ENCODE measurements at places on chromosomes 12 and 14.
A peak's percentile ranks its signal among the peaks of the same experiment; 100 is the strongest.

DNA sequence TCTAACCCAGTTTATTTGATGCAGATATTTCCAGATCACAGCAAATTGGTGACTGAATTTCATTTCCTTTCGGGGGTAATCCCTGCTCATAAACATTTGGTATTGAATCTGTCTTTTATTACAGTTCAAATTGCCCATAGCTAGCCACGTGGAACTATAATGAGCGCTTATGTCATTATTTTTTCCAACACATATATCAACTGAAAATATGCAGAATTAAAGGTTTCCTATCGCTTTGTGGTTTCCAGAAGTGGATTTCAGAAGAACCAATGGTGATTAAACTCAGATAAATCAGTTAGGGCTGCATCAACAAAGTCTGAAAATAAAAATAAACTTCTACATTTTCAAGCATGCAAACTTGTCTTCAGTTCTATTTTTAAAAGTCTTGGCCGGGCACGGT, 111.9 kb downstream of the PIK3C2G start:
- DNase-seq, result no peak

- DNase-seq, result no peak
Measured at GRCh38 chr14:90593254-90594040, 196.6 kb downstream of the CALM1 start.

DNA sequence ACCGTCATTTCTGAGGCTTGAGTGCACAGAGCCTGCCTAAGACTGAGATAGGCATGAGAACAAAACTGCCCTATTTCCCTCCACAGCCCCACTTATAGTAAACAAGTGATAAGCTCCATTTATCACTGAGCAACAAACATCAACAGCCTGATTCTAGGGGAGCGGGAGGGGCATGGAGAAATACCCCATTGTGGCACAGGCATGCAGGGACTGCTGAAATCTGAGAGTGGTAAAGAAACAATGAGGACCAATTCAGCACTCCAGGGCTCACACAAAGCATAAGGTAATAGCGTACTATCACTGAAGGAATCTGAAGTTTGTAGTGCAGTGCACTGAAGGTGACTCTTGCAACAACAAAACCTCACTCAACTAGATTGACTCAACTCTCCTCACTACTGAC, 186.7 kb downstream of the ANO2 start:
- DNase-seq, result no peak

DNA sequence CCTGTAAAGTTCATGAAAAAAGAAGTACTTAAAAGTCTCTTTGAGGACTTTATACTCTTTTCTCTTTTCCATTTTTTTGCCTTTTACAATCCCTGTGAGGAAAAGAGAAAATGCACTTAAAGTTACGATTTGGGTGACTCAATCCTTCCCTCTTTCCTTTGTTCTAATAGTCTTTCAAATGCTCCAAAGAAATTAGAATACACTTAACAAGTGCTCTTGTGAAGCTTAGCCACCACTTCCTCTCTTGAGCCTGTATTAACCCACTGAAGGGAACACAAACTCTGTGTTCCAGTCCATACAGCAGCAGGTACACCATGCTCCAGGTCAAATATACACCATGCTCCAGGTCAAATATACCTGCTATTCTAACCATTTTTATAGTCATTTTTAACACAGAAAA, 581.1 kb upstream of the MGAT4C start:
- DNase-seq, result peak; percentile 42

- DNase-seq, result no peak
Measured at GRCh38 chr12:80954857-80955520, 17.3 kb upstream of the LIN7A start.

- DNase-seq, result no peak
Measured at GRCh38 chr12:20374795-20375194, 6.5 kb downstream of the PDE3A start.

DNA sequence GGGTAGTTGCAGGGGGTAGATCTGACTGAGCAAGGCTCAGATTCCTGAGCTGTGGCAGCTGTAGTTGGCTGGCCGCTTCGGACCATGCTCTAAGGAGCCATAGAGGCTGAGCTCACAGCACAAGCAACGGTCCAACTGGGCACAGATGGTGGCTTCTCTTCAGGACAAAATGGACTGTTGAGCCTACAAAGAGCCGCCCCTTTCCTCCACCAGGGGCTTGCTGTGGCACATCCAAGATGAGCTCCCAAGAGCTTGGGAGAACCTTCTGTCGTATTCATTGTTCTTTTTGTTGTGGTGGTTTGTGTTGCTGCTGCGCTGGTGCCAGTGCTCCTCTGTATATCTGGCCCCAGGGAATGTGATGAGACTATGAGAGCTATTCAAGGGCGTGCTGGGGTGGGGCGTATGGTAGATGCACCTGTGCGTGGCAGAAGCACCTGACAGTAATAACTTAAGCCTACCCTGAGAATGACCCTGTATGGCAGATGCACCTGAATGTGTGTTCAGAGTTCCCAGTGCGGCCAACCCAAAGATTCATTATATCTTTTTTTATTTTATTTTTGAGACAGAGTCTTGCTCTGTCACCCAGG, 17.8 kb upstream of the LGALS3 start:
- DNase-seq, result no peak

DNA sequence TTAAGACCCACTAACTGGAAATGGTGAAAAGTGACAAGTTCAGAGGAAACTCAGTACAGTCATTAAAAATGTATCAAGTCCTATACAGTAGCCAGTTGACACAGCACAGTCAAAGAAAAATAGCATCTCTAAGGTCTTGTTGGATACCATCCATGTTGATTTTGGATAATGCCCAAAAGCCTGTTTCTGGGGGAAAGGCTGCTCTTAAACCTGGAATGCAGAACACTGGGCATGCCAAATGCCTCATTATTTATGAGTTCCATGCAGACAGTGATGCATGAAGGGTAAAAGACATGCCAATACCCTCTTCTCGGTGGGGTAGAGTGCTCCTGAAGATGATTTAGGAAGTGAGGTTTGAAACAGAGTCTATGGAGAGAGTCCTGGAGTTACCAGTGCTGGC, 29.6 kb downstream of the KCNK13 start:
- no peak for DNase-seq

DNA sequence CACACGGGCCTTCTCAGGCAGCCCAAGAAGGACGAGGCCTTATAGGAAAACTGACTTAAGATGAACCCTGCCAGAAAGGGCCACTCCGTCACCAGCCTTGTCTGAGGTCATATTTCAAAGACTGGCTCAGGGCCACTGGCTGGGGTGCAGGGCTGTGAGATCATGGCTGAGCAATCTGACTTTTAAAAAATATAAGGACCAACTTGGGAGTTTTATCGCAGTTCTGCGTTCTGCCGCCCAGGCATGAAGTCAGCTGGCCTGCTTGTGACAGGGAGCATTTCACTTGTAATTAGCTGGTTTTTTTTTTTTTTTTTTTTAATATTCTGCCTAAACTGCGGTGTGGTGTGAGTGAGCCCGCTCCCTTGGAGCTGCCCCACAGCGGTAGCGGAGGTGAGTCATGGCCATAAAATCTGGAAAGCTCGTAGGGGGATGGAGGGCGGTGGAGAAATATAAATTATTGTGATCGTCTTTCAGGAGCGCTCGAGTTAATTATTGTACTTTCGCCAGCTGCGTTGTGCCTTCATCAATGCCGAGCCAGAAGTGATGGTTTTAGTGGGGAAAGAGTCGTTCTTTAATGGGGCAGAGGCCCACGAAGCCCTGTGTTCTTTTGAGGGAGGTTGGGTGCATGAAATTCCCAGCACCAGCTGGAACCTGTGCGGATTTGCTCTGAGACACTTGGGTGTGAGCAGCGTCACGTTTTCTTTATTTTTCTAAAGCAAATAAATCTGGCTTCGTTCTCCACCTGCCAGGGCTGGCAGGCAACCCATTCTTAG, 231.9 kb downstream of the C12orf75 start:
- DNase-seq, result no peak

GRCh38 chr12:59036973-59037762, 116.9 kb upstream of the LRIG3 start:
- no peak for DNase-seq

DNA sequence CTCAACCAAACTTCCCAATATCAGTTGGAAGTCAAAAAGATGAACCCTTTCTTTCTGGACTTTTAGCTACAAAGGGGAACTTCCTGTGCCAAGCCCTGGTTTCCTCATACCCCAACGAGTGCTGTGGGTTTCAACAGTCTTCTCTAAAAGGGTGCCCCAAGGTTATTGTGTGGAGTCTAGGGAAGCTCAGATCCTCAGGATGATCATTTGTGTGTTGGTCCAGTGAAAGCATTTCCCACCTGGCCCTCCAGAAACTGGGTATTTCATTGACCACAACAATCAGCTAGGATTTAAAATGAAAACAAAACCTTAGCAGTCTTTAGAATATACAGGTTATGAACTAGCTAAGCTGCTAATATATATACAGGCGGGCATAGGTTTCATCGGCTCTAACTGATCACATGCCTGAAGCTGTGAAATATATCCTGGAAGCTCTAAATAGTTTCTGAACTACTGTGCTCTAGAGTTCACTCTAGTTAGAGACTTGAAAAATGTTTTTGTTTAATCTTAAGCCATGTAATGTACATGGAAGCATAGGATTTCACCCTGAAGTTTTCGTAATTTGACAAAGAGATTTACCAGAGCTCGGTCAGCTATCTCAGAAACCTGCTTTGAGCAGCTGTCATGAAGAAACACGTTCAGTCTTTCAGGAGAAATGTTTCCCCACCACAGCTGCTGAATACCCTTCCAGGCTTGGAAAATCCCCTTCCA, 29.6 kb downstream of the P2RX4 start:
- DNase-seq, result no peak

DNA sequence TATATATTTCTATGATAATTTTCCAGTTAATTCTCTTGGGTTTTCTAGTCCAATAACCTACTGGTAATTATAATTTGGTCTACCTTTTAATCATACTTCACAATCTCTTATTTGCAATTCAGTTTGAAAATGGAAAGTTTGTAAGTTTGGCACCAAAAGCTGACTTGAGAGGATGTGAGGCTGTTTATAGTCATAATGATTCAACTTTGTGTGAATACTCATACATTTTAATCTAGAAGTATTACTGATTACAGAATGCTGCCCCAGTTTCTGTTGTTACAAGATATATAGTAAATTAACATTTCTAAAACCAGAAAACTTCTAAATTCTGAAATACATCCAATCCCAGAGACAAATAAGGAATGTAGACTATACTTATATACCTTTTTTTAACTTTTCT, 158.2 kb downstream of the SLC38A4 start:
- DNase-seq, result no peak

DNA sequence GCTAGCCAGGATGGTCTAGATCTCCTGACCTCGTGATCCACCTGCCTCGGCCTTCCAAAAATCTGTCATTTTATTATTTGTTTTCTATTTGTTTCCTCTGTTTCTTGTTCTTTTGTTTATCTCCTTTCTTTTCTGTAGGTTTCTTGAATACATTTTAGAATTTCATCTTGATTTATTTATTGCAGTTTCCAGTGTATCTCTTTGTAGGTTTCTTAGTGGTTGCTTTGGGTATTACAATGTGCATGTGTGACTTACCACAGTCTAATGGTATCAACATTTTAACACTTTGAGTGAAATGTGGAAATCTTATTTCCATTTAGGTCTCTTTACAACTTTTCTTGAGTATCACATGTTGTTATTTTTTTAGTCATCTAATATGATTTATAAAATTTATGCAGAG, 29.9 kb upstream of the MUCL1 start:
- no peak for DNase-seq

DNA sequence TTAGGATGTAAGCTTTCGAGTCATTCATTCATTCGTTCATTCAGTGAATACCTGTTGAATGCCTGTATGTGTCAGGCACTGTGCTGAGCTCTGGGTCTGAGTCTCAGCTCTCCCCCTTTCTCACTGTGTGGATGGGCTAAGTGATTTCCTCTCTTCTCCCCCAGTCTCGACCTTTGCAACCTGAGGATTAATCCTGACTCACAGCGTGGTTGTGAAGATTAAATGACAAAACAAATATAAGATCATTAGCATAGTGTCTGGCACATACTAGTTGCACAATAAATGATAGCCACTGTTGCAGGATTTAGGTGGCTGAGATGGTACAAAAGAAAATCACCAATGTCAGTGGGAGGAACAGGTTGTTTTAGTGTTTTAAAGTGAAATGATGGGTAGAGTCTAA, 136.7 kb downstream of the GPR135 start:
- DNase-seq, result no peak

DNA sequence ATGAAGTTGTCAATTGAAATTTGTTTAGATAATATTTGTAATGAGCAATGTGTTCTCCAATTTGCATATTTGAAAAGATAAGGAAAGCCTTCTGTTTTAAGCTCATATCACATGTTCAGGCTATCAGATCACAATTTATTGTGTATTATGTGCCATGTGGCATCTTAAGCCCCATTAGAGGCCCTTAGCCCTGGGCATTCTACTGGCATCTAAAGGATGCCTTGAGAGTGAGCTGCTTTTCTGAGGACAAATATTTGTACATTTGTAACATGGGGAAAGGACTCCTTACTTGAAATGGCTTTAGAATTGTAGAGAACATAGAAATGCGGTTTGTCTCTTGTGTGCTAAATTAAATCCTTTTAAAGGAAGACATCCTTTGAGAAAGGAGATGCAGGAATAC, 62.2 kb downstream of the RMST start:
- no peak for DNase-seq

GRCh38 chr12:52211716-52212585, 20.1 kb upstream of the KRT80 start:
- DNase-seq, result no peak

- DNase-seq, result no peak
Measured at GRCh38 chr12:23093488-23093887, 468.5 kb downstream of the ETNK1 start.

DNA sequence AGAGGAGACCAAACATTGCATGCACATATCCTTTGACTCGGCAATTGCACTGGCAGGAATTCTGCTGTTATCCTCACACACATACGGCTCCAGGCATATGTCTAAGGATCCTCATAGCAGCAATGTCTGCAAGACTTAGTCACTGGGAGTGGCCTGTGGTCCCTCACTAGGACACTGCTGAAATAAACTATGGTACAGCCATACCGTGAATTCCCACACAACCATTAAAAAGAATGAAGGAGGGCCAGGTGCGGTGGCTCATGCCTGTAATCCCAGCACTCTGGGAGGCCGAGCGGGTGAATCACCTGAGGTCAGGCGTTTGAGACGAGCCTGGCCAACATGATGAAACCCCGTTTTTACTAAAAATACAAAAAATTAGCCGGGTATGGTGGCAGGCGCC, 105.1 kb downstream of the ZFP36L1 start:
- DNase-seq, result no peak

DNA sequence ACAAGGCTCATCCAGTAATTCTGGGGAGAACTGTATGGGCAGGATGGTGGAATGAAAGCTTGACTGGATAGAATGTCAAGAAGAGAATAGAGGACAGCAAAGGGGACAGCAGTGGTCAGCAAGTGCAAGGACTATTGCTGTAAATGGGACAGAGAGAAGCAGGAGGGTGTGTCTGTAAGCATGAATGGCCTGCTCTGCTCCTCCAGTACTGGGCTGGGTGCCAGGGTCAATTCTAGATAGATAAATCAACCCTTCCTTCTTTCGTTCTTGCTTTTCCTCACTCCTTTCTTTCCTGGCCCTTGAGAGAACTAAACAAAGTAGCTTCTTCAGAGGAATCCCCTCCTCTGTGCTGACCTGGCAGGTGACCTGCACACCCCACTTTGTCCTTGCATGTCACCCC, 1019.2 kb downstream of the BCL11B start:
- no peak for DNase-seq

Measured in iPS DF 19.7 (cell line).